Bronchus fibroblast of lung (primary cell): ENCODE measurements at places on chromosomes 12 and 14. TPM values are rescaled to one million over a fixed set of nuclear protein-coding genes. Genes with fewer than 3 reads are reported as not detected.

The GLT8D2 gene
- 20.3 and 25.9 TPM in 2 replicates for total RNA-seq

The TAS2R8 gene
- total RNA-seq = not detected in 2 replicates

The ZC3H10 gene
- total RNA-seq = 3.3 and 4.4 TPM in 2 replicates

The IGF1 gene
- total RNA-seq = not detected in 2 replicates

The CLEC9A gene
- total RNA-seq = not detected in 2 replicates

The GCN1 gene
- total RNA-seq = 65.0 and 68.4 TPM in 2 replicates

The DTX1 gene
- 0.30 TPM in 1 of 2 replicates, not detected in the other for total RNA-seq

The KCNH3 gene
- total RNA-seq = 0.30 and 2.2 TPM in 2 replicates

The FERMT2 gene
- total RNA-seq = 71.2 and 74.8 TPM in 2 replicates

The LRRK2 gene
- 0.74 and 0.84 TPM in 2 replicates for total RNA-seq

The CACNA1C gene
- under 0.01 and 0.74 TPM in 2 replicates for total RNA-seq

The ATF7 gene
- total RNA-seq = 8.5 and 10.4 TPM in 2 replicates

The INHBC gene
- total RNA-seq = under 0.01 TPM in 1 of 2 replicates, not detected in the other

The ATP23 gene
- 13.1 and 17.1 TPM in 2 replicates for total RNA-seq

The LRFN5 gene
- total RNA-seq = 2.9 and 3.9 TPM in 2 replicates

The OVCH1 gene
- not detected in 2 replicates for total RNA-seq

The CMTM5 gene
- total RNA-seq = 0.67 and 0.89 TPM in 2 replicates

The TBPL2 gene
- not detected in 2 replicates for total RNA-seq

The LMNTD1 gene
- 0.30 TPM in 1 of 2 replicates, not detected in the other for total RNA-seq

The A2M gene
- total RNA-seq = 4.4 and 5.6 TPM in 2 replicates

The BEGAIN gene
- 1.0 and 1.3 TPM in 2 replicates for total RNA-seq

The POTEG gene
- total RNA-seq = not detected in 2 replicates

The CLEC4D gene
- not detected in 2 replicates for total RNA-seq

The PLEKHG7 gene
- total RNA-seq = not detected in 2 replicates

The TSHR gene
- not detected in 2 replicates for total RNA-seq

The GPRC5D gene
- not detected in 2 replicates for total RNA-seq

The GZMH gene
- not detected in 2 replicates for total RNA-seq

The PYGL gene
- total RNA-seq = 64.1 and 65.9 TPM in 2 replicates

The CALCOCO1 gene
- total RNA-seq = 40.6 and 42.5 TPM in 2 replicates

The SMIM41 gene
- total RNA-seq = 0.17 TPM in 1 of 2 replicates, not detected in the other

The ADAMTS20 gene
- total RNA-seq = not detected in 2 replicates

The DCAF4 gene
- 12.2 and 20.5 TPM in 2 replicates for total RNA-seq

The CEBPE gene
- not detected in 2 replicates for total RNA-seq

The KLHDC1 gene
- total RNA-seq = 0.30 and 1.2 TPM in 2 replicates

The RNASE3 gene
- total RNA-seq = not detected in 2 replicates

The PKP2 gene
- total RNA-seq = 0.67 and 1.2 TPM in 2 replicates
